Activated naive CD4-positive, alpha-beta T cell treated with anti-CD3 and anti-CD28 coated beads, Interleukin-2, amount 50 U/mL, for 72 hours (primary cell): ENCODE measurements at places on chromosomes 6 and 20. TPM values are rescaled to one million over a fixed set of nuclear protein-coding genes. Genes with fewer than 3 reads are reported as not detected.

The IL17A gene
- total RNA-seq, result 1.3 TPM

DNA sequence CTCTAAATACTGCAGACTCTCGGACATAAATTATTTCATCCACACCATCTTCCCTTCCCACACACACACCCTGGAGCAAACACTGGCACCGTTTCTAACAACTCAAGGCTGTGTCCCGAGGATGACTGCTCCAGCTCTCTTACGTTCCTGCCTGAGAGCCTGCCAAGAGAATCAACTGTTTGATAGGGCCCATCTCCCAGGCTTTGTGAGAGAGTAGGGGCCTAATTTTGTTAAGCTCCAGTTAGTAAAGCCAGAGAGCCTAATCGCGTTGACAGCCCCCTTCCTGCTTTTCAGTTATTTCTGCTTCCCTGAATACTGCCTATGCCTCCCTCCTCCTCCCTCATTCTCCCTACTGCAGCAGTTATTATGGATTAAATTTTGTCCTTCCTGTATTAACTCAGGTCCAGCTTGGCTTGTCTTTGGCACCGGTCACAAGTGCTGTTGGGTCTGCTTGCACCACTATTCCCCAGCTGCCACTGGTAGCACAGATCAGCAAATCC is 118.1 kb upstream of the TMEM181 start:
- DNase-seq, result no peak

- no peak for DNase-seq
Measured at GRCh38 chr6:96468681-96469224, 52.9 kb upstream of the UFL1 start.

The PLG gene
- not detected for total RNA-seq

GRCh38 chr6:82963191-82963925 is 102.3 kb downstream of the UBE3D start:
- DNase-seq, result no peak

The MUC21 gene
- not detected for total RNA-seq
